Choroid plexus epithelial cell (primary cell): ENCODE measurements at places on chromosomes 13 and 19.

DNA sequence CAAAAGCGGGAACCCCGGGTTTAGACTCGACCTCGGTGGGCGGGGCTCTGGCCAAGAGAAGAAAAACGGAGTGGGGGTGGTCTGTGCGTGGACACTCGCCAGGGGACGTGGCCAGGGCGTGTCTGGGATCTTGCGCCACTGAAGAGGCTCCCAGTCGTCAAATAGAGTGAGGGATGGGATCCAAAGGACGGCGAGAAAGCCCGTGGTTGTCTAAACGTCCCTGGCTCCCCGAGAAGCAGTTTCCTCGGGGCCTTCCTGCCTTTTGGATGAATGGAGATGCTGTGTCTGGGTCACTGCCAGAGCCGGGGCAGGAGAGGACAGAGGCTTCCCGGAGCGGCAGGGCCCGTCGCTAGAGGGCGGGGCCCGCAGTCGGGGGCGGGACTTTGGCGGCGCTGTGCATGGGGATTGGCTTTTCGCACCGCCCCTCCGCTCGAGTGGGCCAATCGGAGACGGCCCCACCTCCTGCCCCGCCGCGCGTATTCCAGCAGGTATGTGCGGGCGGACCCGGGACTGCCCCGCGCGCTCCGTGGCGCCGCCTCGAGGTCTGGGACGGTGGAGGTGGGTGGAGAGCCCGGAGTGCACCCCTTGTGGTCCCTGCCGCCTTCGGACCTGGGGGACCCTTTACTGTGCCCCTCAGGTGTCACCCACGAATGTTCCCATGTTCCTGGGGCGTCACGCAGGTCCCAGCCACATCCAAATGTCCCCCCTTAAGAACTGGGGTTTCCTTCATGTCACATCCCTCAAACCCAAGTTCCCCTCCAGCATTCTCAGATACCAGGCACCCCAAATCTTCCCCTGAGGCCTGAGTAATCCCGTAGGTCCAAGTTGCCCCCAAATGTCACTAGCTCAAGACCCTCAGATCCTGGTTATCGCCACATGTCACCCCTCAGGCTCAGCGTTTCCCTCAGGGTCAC is 38.3 kb downstream of the ZSWIM4 start:
- peak; percentile 93 for DNase-seq

GRCh38 chr13:20993661-20994440 is 67.5 kb downstream of the LATS2 start:
- peak; percentile 78 for DNase-seq

DNA sequence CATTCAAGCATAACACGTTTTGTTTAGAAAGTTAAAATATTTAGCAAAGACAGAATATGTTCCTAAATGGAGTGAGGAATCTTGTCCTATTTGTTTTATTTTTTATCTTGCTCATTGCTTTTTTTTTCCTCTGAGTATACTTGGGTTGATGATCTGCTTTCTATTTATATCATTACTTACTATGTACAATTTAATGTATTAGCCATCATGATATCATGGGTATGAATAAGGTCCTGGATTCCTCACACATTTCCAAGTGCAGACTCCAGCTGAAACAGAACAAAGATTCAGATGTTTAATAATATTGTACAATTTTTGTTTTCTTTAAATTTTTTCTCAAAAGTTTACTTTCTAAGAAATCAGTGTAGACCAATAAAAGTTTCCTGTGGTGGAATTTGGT is 388.2 kb downstream of the GPC6 start:
- DNase-seq, result no peak

GRCh38 chr19:49441210-49441959 is at the start of gene SLC17A7:
SLC17A7 (minus strand) TSS chr19:49441527; CDS start chr19:49441379, 148 bp downstream.
- no peak for DNase-seq

GRCh38 chr13:42735010-42735409 is 46.4 kb upstream of the FAM216B start:
- no peak for DNase-seq

- no peak for DNase-seq
Measured at GRCh38 chr13:88246239-88246638, 575.1 kb downstream of the SLITRK5 start.

GRCh38 chr13:96734499-96734898 is 259.8 kb downstream of the OXGR1 start:
- no peak for DNase-seq

- peak; percentile 41 for DNase-seq
Measured at GRCh38 chr13:31072041-31072440, 89.7 kb downstream of the HSPH1 start.

GRCh38 chr19:616062-616700 is 17.2 kb downstream of the POLRMT start:
- DNase-seq, result no peak

DNA sequence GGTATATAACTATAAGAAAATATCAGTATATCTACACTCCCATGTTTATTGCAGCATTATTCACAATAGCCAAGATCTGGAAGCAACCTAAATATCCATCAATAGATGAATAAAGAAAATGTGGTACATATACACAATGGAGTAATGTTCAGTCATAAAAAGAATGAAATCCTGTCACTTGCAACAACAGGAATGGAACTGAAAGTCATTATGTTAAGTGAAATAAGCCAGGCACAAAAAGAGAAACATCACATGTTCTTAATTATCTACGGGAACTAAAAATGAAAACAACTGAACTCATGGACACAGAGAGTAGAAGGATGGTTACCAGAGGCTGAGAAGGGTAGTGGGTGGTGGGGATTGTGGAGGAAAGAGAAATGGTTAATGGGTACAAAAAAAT is 665.2 kb downstream of the TBC1D4 start:
- no peak for DNase-seq

- peak; percentile 98 for DNase-seq
Measured at GRCh38 chr19:932648-933552, 7.1 kb downstream of the ARID3A start.

GRCh38 chr19:58554494-58555368 is at the start of gene CHMP2A:
CHMP2A (minus strand) TSS chr19:58555105; CDS start chr19:58554212, 893 bp downstream.
- DNase-seq, result peak; percentile 98

DNA sequence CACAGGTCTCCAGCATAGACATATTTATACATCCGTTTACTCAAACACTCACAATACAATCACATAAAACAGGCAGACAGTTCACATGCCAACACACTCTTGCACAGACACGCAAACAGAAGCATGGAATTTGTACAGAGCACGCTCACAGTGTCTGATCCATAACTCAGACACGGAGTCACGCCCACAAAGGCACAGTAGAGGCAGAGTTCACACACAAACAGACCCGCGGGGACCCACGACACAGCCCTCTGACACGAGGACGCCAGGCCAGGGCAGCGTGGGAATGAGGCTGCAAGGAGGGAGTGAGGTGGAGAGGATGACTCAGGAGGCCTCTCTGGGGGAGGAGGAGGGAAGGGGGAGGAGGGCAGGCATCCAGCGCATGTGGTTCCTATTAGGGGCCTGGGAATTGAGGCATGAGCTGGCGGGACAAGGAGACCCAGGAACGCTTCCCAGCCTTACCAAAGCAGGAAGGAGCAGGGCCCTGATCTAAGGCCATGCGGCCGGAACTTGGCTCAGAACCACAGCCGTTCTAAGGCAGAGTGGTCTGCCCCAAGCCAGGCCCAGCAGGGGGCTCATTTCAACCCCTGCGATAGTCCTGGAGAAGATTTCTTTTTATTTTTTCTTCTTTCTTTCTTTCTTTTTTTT is 9.1 kb upstream of the OLFM2 start:
- peak; percentile 92 for DNase-seq

DNA sequence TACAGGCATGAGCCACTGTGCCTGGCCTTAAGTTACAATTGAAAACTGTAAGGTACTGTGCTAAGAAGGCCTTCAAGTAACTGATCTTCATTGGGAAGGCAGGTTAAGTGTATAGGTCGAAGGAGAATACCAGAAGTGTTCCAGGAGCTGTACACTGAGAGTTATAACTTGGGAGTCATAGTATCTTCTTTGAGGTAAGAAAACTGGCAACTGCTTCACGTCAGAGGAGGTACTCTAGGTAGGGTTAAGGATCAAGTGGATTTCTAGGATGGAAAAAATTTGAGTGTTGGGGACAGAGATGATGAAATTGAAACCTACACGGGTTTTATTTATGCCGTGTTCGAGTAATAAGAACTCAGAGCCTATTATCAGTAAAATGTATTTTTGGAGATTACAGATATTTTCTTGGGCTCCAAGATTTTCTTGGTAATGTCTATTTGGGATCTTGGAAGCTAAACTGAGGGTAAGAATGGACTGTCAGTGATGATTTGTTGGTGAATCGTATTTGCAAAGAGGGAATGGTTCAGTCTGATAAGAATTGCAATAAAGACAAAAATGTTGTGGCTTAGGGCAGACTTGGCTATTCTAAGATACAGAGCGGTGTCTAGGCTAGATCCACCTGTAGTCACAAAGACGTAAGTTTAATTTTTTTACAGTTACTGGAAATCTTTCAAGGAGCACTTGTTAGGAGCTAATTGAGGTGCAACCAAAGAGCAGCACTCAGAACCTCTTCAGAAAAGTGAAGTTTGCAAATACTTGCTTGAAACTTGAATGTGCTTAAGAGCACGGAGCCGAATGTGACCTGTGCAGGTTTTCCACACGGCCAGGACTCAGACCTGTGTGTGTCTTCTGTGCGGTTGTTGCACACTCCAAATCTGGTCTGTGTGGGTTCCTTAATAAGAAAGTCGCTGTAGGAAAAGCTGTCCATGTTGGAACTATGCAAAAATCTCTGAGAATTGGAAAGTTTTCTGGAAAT is 102.5 kb downstream of the URI1 start:
- no peak for DNase-seq

- DNase-seq, result no peak
Measured at GRCh38 chr19:1882786-1883692, 2.3 kb downstream of the ABHD17A start.

GRCh38 chr13:20160306-20161274 is at the start of gene GJA3:
GJA3 (minus strand) TSS chr13:20161052; CDS start chr13:20143288, 17,764 bp downstream.
- peak; percentile 11 for DNase-seq

DNA sequence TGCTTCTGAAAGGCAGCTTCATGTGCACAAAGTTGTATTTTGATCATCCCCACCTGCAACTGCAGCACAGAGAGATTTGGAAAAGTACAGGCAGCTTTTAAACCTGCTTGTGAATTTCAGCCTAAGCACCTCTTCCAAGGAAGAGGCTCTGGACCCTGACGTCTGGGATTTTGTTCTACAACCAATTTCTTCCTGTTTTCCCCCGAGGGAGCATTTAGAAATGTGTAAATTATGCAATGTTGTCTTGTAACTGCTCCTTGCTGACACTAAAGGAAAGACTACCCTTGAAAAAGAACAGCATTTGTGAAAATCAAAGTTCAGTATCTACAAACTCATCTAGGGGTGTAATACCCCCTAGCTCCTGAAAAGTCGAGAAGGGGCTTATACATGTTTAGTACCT is 15.4 kb downstream of the MED26 start:
- DNase-seq, result peak; percentile 50

GRCh38 chr13:102028206-102028605 is 373.6 kb downstream of the FGF14 start:
- no peak for DNase-seq

DNA sequence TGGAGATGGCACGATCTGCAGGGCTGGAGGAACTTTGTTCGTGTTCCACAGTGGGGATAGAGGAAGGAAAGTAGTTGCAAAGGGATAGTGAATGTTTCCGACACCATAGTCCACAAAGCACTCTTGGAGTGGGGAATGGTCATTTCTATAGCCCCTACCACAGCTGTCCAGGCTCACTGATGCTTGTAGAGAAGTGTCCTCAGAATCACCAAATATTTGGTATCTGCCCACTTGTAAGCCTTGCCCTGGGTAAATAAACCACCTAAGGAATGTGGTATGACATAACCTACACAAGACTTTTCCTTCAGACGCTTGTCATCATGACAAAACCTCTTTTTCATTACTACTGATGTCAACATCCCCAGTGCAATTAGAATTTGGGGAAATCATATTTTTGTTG is 686.5 kb upstream of the ARGLU1 start:
- no peak for DNase-seq

DNA sequence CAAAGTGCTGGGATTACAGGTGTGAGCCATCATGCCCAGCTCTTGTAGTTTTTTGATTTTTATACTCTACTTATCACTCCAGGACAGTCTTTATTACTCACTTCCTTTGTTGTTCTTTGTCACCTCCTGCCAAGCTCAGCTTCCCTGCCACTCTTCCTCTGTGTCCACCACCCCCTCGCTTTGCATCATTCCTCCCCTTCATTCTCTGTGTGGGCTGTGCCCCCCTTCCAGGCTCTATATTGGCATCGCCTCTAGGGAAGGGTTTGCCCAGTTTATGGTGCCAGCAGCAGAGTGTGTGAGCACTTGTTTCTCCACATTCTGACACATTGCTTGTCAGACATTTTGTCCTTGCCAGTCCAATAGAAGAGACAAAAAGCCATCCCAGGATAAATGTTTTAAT is 15.1 kb downstream of the ZNF302 start:
- no peak for DNase-seq

DNA sequence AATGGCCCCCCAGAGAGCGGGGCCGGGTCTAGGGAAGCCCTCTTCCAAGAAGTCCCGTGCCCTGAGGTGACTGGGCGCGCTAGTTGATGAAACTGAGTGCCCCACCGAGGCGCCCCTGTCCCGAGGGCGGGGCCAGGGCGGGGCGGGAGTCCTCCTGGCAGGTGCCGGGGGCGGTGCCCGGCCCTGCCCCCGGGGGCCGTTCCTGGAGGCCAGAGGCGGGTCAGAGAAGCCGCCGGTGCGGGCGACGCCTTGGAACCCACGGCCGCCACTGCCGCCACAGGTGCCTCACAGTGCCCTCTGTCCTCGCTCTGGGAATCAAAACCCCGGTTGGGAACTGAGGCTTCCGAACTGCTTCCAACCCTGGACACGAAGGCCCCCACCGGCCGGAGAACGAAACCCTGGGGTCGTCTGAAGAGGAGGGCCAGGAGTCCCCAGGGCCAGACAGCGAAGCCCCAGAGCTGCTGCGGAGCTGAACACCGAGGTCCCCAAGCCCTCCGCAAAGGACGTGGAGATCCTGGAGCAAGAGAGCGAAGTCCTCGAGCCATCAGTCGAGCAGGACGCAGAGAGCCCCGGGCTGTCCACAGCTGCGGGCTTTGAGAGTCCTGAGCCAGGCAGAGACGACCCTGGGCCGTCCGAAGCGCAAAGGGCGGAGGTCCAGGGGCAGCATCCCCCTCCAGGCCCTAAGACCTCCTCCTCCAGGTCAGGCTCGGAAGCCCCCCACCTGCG is at the start of gene MISP3:
Gene MISP3, plus strand, starts transcription at position 252 of the 726 bp plus-strand sequence. CDS start 524 bp downstream, outside the sequence.
- DNase-seq, result peak; percentile 25

- DNase-seq, result no peak
Measured at GRCh38 chr19:6712692-6713670, 7.5 kb downstream of the C3 start.

DNA sequence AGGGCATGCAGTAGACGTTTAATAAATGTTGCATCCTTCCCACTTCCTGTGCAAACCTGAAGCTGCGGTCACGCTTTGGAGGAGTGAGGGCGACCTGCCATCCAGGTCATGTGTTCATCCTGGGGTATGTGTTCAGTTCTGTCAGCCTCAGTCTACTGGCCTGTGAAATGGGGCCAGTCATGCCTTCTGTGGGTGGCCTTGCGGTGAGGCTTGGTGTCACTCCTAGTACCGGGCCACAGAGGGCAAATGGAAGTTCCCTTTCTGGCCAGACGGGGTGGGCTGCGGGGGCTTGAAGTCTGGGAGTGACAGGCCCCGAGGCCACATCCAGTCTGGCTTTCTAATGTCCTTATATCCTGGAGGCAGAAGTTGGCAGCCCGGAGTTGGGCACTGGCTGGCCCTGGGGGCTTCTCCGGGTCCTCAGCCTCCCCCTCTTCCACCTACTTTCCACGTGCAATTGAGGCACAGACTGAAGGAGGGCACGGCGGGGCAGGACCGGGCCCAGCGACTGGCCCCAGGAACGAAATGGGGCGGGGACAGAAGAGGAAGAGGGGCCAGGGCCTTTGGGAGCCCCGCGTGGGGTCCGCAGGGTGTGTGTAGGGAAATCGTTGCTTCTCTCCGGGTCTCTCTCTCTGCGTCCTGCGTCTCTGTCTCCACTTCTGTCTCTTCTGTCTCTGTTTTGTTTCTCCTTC is 11.1 kb downstream of the PDE4A start:
- DNase-seq, result no peak
